Type B pancreatic cell (in vitro differentiated cells): ENCODE measurements at places on chromosomes 5 and 9. TPM values are rescaled to one million over a fixed set of nuclear protein-coding genes. Genes with fewer than 3 reads are reported as not detected.

Gene PCDHA9
- total RNA-seq = 1.5 and 2.5 TPM in 2 replicates

Gene BTNL3
- 0.82 and 2.7 TPM in 2 replicates for total RNA-seq

Gene CBY3
- not detected in 2 replicates for total RNA-seq

Gene PDE8B
- total RNA-seq = 16.7 and 69.8 TPM in 2 replicates

Gene FAXDC2
- 9.3 and 24.9 TPM in 2 replicates for total RNA-seq

Gene FGF1
- total RNA-seq = 0.12 and 2.7 TPM in 2 replicates

Gene SLC6A19
- total RNA-seq = 12.6 and 22.2 TPM in 2 replicates

Gene RIOK2
- total RNA-seq = 29.5 and 35.1 TPM in 2 replicates

Gene ST6GALNAC6
- total RNA-seq = 19.8 and 32.6 TPM in 2 replicates

Gene TEK
- 0.63 and 0.74 TPM in 2 replicates for total RNA-seq

- H3K4me1 ChIP-seq = peaks cover 54% of the 10 kb centered on the region
- DNase-seq = no peak
- H3K4me3 ChIP-seq = no peak overlapping the region
- peaks cover 3% of the 10 kb centered on the region for H3K36me3 ChIP-seq
- H3K27ac ChIP-seq = no peak overlapping the region
Observed at GRCh38 chr5:168991311-168991710, 309.6 kb downstream of the SLIT3 start.

GRCh38 chr5:55853041-55853670 lies 2.0 kb downstream of the IL31RA start:
- H3K4me3 ChIP-seq = no peak overlapping the region
- DNase-seq = no peak
- H3K27me3 ChIP-seq = peaks cover 4% of the 10 kb centered on the region
- H3K36me3 ChIP-seq = no peaks in the 10 kb centered on the region
- H3K27ac ChIP-seq = no peak overlapping the region
- no peaks in the 10 kb centered on the region for H3K4me1 ChIP-seq

DNA sequence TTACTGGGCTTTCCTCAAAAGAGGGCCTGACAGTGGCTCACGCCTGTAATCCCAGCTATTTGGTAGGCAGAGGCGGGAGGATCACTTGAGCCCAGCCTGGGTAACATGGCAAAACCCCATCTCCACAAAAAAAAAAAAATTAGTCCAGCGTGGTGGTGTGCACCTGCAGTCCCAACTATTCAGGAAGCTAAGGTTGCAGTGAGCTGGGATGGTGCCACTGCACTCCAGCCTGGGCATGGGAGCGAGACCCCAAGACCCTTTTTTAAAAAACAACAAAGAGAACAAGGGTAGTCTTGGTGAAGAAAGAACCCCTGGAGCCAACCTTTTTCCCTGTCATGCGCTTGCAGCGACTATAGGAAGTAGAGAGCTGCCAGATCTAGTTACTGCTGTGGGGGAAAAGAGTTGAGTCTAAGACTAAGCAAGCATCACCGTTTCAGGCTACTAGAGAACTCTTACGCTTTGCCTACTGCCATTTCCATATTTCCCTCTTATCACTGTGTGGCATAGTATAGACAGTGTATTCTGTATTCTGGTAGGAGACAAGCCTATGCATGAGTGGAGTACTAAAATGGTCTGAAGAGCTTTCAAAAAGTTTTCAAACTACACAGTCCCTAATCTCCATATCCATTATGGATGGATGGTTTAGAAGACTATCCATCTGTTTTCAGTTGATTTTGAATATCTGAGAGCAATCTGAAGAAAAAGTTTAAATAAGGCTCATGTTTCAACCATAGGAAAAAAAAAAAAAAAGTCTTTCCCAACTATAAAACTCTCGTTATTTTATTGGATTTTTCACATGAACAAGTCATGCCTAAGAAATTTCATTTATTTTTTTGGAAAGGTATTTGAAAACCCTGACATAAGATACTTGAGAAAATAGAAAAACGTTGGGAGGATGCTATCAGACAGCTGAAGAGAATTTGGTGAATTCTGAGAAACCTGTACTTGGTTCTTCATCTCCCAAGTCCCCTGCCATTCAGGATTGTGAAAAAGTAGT lies 2.6 kb downstream of the C9orf40 start:
- H3K4me3 ChIP-seq = peak overlapping the region; percentile 80
- DNase-seq = no peak
- H3K4me1 ChIP-seq = peaks cover 14% of the 10 kb centered on the region
- H3K27me3 ChIP-seq = no peaks in the 10 kb centered on the region
- H3K36me3 ChIP-seq = no peaks in the 10 kb centered on the region

- H3K36me3 ChIP-seq = no peaks in the 10 kb centered on the region
- no peaks in the 10 kb centered on the region for H3K4me1 ChIP-seq
- no peak overlapping the region for H3K27ac ChIP-seq
- H3K27me3 ChIP-seq = no peaks in the 10 kb centered on the region
- no peak for DNase-seq
Observed at GRCh38 chr5:127320032-127320965, 29.7 kb downstream of the MEGF10 start.

DNA sequence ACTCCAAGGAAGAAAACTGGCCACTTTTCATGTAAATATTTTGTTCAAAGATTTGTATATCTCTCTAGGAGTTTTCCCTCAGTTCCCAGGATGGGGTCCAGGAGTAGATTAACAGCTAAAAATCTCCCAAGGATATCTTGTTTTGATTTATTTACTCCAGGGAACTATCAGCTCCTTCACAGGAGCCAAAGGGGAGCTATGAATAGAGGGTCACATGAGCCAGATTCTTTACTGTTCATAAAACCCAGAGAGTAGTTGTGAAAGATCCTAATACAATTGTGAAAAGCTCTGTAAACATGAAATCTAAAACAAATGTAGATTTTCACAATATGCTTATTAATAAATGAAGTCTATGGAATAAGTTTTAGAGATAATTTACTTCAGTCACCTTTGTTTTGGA lies 16.9 kb downstream of the DIMT1 start:
- no peaks in the 10 kb centered on the region for H3K4me1 ChIP-seq
- peak overlapping the region; percentile 63 for H3K27ac ChIP-seq
- no peak for DNase-seq
- H3K36me3 ChIP-seq = peaks cover 11% of the 10 kb centered on the region
- no peaks in the 10 kb centered on the region for H3K27me3 ChIP-seq
- no peak overlapping the region for H3K4me3 ChIP-seq

DNA sequence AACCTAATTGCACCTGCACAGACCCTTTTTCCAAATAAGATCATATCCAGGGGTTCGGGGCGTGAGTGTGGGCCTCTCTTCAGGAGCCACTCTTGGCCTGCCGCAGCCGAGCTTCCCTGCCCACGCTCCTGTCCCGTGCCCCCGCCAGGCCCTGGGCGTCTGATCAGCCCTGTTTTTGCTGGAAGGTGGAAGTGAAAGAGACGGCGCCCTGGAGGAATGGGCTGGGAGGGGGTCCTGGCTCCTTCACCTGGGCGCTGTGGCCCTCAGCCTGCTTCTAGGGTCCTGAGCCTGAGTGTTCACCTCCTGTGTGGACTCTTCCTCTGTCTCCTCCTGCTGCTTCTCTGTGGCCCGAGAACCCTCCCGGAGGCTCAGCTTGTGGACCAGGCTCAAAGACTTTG lies 11.2 kb upstream of the COL5A1 start:
- H3K4me3 ChIP-seq = no peak overlapping the region
- H3K27ac ChIP-seq = no peak overlapping the region
- peak; percentile 59 for DNase-seq
- H3K4me1 ChIP-seq = peaks cover 28% of the 10 kb centered on the region

GRCh38 chr5:151159649-151160373 lies 2.2 kb upstream of the ANXA6 start:
- H3K4me1 ChIP-seq = peaks cover 16% of the 10 kb centered on the region
- DNase-seq = no peak
- H3K27me3 ChIP-seq = peaks cover 14% of the 10 kb centered on the region
- no peak overlapping the region for H3K4me3 ChIP-seq
- H3K36me3 ChIP-seq = no peaks in the 10 kb centered on the region

DNA sequence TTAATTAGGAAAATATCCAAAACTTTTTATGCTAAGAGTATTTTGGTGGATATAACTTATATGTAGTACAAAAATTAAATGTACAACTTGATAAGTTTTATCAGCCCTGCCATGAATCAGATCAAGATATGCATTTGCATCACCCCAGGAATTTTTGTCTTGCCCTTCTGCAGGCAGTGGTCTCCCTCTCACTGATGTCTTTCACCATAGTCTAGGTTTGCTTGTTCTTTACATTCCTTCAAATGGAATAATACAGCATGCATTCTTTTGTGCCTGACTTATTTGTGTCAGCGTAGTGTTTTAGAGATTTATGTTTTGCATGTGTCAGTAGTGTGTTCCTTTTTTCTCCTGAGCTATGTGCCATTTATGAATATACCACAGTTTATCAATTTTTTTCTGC lies 36.4 kb downstream of the RNF180 start:
- H3K36me3 ChIP-seq = no peaks in the 10 kb centered on the region
- no peaks in the 10 kb centered on the region for H3K4me1 ChIP-seq
- no peak overlapping the region for H3K27ac ChIP-seq
- no peak overlapping the region for H3K4me3 ChIP-seq
- no peak for DNase-seq
